Neural crest cell (in vitro differentiated cells): ENCODE measurements at places on chromosomes 6 and 20.

DNA sequence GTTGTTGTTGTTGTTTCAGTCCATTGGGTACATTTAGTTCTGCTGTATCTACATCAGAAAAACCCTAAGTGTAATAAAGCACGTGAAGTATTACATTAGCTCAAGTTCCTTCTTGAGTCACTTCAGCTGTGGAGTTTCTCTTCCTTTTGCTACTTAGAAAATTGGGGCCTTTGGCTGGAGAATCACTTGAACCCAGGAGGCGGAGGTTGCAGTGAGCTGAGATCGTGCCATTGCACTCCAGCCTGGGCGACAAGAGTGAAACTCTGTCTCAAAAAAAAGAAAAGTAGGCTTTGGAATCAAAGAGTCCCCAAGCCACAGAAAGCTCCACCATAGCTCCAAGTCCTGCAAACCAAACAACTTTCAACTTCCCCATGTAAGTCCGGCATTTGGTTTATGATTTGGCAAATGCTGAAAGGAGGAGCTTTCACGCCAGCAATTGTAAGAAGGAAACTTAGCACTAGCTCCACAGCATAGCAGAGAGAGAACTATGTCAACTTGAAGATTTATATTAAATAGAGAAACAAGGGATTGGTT is 56.5 kb upstream of the RNF144B start:
- DNase-seq = no peak

GRCh38 chr6:118860880-118861279 is 33.1 kb upstream of the ASF1A start:
- DNase-seq = no peak

DNA sequence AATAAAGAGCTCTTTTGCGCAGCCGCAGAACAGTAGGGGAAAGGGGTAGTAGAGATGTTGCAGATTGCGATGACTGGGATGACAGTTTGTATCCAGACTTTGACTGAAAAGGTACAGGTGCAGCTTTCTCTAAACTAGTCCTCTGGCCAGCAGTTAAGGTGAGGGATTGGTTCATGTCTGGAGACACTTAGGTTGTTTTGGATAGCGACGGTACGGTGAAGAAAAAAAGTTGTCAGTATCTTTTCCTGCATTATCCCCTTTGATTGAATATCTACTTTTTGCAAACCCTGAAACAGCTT is 537 bp downstream of the PRR3 start:
- DNase-seq = no peak

DNA sequence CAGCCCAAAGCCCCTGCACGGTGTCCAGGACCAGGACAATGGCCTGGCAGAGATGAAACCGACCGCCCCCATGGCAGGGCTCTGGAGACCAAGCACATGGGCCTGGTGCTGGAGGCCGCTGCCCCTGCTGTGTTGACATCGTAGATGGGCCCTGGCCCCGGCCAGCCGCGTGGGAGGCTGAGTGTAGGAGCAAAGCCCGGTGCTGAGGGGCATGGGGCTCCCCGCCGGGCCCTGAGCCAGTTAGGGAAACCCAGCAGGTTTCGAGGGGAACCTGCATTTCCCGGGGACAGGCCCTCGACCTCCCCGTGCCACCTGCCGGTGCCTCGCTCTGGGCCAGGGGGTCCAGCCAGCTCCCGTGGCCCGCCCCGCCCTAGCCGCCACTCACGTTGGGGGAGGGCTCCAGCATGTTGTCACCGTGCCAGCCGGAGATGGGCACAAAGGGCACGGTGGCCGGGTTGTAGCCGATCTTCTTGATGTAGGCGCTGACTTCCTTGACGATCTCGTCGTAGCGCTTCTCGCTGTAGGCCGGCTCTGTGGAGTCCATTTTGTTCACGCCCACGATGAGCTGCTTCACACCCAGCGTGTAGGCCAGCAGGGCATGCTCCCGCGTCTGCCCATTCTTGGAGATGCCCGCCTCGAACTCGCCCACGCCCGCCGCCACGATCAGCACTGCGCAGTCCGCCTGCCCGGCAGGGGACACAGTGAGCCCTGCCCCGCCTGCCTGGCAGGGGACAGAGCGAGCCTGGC is 4.3 kb downstream of the EEF1A2 start:
- DNase-seq = no peak

- no peak for DNase-seq
Measured at GRCh38 chr6:68990317-68990716, 355.2 kb downstream of the ADGRB3 start.

- DNase-seq = no peak
Measured at GRCh38 chr6:128516514-128516898, 3.9 kb downstream of the PTPRK start.

DNA sequence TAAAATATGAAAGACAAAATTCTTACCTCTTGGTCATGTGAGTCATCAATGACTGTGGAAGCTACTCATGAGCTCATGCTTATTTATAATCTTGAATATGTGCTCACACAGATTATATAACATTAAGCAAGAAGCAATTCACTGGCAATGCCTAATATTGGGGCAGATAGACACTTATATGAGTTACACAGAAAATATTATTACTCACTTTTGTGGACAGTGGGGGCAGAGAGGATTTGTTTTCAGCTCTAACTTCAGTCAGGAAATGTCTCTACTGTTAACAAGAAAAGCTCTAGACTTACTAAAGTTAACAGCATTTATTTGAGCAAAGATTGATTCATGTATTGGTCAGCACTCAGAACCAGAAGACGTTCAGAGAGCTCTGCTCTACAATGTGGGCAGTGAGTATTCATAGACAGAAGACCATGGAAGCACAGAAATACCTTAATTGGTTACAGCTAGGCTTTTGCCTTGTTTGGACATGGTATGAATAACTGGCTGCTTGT is 85.8 kb upstream of the AHI1 start:
- DNase-seq = no peak

DNA sequence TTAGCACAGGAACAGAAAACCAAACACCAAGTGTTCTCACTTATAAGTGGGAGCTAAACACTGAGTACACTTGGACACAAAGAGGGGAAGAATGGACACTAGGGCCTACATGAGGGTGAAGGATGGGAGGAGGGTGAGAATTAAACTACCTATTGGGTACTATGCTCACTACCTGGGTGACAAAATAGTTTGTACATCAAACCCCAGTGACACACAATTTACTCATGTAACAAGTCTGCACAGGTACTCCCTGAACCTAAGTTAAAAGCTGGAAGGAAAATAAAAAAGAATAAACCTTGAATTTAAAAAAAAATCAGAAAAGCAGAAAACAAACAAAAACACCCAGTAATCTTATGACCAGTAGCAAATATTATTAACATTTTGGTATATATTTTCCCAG is 188.6 kb downstream of the TFAP2B start:
- no peak for DNase-seq

DNA sequence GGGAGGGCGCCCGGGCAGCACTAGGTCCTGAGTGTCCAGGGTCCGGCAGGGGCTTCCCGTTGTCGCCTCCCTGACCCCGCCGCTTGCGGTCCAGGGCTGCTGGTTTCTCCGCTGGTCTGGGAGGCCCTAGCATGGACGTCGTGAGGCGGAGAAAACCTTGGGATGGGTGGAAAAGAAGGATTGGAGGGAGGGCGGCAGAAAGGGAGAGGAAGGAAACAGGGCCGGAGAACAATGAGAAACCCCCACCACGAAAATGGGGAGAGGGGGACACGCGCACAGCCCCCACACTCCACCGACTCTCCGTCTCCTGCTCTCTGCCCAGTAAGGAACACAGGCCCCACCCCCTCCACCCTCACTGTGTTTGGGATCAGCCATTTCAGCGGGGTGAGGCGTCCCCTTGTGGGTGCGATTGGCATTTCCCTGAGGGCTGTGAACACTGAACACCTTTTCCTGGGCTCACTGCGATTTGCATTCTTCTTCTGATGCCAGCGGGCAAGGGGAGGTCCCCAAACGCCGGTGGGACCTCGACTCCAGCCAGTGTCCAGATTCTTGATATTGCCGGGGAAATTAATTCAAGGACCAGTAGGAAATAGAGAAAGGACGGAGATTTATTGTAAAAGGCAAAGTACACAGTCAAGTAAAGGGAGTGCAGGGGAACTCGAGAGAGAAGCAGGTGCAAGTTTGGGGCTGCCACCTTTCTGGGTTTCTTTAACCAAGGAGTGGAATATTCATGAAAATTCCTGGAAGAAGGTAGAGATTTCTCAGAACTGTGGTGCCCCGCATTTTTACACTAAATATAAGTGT is 3.3 kb upstream of the RAET1G start:
- peak; percentile 88 for DNase-seq

DNA sequence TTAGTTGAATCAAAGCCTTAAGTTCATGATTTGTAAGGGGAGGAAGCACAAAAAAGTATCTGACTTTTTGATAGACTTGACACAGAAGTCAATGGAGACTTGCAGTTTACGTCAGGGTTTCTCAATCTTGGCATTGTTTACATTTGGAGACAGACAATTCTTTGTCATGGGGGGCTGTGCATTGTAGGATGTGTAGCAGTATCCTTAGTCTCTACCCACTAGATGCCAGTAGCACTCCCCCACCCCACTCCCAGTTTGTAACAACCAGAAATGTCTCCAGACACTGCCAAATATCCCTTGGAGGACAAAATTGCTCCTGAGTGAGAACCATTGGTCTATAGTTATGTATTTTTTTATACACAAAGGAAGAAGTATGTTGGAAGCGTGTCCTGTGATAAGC is 434.1 kb downstream of the RFPL4B start:
- DNase-seq = peak; percentile 32

DNA sequence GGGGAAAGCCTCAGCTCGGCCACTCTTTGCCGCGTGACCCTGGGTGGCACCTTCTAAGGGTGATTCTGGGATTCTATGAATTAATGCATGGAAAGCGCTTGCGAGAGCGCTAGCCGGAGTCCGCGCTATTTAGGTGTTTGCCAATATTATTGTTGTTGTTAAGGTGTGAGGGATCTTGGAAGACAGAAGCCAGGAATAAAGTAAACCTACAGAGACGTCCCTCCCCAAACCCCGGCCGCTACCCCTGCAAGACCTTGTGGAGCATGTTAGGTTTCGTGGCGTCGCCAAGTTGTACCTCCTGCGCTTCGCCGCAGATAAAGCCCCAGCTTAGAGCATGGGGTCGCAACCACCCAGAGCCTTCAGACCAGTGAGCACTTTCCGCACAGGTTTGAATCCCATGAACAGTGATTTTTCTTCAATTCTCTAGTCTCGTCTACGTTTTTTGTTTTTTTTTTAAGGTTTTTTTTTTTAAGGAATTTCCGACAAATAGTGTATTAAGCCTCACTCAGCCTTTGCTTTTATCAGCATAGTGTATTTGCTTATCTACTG is 16.9 kb upstream of the ZSCAN9 start:
- no peak for DNase-seq

- DNase-seq = no peak
Measured at GRCh38 chr6:5771211-5771610, 235.5 kb downstream of the NRN1 start.

- DNase-seq = no peak
Measured at GRCh38 chr6:148382861-148383260, 40.2 kb downstream of the SASH1 start.

DNA sequence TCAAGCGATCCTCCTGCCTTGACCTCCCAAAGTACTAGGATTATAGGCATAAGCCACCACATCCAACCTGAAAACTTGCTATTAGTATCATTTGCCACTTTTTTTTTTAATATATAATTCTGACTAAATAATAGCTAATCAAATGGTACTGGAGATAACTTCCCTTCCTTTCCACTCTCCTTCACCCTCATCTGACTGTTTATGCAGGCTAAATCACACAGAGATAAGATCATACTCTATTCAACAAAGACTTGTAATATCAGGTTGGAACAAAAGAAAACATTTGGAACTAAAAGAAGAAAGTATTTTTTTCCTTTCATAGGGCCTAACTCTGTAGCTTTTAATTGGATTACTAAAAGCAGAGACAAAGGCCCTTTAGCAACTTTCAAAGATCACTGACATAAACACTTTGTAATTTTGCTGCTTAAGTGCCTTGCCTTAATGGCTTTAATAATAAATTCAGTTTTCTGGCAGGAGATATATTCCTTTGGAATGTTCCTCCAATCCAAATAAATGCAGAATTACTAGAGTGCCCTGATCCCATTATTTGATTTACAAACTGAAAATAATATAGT is 198.7 kb upstream of the ASCC3 start:
- no peak for DNase-seq

DNA sequence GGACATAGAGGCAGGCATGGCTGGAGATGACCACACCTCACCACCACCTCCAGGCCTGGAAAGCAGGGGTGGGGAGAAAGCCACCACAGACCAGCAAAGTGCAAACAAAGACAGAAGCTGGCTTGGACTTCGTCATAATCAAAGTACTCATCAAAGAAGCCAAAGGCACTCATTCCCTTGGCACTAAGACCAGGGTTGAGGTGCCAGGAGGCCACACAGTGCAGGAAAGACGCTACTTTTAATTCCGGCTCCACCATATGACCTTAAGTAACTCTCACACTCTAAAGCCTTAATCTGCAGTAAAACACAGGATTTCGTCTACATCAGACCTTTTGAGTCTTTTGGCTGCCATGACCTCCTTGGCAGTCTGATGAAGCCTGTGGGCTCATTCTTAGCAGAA is 123.1 kb downstream of the HIVEP2 start:
- no peak for DNase-seq

DNA sequence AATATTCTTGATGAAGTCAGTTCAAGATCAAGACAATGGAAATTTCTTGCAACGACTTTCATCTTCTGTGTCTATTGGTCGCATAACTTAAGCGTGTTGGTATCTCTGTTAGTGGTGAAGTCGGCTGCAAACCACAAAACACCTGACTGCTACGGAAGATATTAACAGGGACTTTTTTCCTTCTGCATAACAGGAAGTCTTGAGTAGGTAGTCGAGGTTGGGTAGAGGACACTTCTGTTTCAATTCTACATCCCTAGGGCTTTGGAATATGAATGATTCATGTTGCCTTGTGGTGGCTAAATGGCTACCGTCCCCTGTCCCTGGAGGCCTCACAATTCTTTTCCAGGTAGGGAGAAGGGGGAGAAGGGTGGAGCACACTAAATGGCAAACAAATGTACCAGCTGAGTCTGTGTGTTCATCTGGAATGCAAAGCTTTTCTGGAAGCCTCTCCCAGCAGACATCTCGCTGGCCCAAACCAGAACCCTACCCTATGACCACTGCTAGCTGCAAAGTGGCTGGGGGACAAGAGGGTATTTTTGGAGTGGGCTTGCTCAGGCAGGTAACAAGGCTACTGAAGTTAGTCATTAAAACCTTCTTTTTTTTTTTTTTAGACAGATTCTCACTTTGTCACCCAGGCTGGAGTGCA is 34.6 kb upstream of the NKX2-2 start:
- no peak for DNase-seq

- DNase-seq = no peak
Measured at GRCh38 chr6:1747003-1747402, 137.3 kb downstream of the FOXC1 start.

DNA sequence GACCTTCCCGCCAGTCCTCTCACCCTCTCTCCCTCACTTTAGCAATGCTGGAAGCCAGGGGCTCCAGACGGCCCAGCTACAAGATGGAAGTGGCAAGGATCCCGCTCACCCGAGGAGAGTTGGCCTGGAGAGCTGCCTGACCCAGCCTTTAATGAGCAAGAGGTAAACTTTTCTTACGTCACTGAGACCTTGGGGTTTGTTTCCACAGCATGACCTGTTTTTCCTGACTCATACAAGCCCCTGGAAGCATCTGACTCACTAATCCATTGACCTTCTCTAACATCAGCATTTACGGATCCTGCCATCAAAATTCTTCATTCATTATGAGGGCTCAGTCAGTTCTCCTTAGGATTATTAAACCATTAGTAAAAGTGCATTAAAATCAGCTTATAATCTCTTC is 120.4 kb downstream of the MYLK4 start:
- no peak for DNase-seq

GRCh38 chr20:34375977-34376430 is 12.9 kb downstream of the ITCH start:
- no peak for DNase-seq
